ENCODE measurements at places on chromosomes 1 and 21.

DNA sequence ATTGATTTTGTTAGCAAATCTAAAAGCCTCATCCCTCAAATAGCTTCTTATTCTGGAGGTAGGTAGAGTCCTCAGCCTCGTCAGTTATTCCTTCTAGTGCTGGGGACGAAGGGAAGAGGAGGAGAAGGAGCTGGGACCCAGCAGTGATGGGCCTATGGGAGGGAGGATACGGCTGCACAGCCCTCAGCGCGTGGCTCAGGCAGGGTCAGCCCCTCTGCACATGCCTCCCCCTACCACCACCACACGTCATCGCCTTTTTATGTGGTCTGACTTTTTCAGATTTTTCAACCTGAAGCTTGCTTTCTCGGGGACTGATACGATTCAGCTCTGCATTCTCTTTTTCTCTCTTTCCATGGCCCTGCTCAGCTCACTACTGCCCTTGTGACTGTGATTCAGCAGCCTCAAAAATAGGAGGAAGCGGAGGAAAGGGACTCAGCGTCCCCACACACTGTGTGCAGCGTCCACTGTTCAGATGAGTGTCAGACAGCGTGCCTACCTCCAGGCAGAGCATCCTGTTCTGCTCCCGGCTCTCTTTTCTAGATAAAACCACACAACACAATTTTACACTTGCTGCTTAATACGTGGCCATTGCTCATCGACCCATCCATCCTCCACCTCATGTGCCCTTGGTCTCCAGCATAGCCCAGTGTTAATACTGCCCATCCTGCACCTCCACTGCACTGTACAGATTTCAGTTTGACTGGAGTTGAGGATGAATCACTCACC is 827 bp downstream of the OR2B11 start:
- no peak for DNase-seq

DNA sequence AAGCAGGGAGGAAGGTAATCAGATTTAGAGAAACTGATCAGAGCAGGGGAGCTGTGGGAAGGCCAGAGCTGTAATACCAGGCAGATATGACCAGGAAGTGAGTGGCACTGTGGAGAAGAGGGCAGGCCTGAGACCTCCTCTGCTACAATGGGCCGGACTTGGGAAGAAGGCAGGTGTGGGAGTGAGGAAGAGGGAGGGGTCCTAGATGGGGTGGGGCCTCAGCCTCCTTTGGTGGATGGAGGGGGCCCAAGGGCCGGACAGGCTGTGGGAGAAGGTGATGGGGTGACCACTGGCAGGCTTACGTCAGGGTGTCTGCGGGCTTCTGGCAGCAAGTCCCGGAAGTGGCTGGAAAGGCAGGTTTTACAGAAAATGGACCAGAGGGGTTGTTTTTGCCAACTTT is 5.0 kb upstream of the HPCA start:
- no peak for DNase-seq

DNA sequence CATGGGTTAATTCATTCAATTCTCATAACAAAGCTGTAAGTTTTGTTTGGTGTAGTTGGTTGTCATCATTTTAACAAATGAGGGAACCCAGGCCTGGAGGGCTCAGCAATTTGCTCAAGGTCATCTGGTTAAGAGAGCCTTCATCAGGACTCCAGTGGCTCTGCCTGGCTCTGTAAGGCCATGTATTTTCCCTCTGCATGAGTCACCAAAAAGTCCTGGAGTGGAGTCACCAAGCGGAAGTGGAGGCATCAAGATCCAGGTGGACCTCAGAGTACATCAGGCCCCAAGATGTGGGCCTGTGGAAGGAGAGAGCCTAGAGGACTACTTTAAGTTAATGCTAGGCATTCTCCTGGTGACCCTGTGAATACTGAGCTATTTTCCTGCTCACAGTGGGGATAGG is 30.0 kb upstream of the RBM15 start:
- DNase-seq, result no peak

- no peak for DNase-seq
These were observed 197.2 kb downstream of the GPATCH2 start for GRCh38 chr1:217433664-217434063.

GRCh38 chr1:247375747-247376146 is 40.2 kb upstream of the NLRP3 start:
- DNase-seq, result no peak

GRCh38 chr1:168867941-168868634 is 139.1 kb upstream of the DPT start:
- no peak for DNase-seq

- DNase-seq, result no peak
These were observed 2.1 kb upstream of the TDRD5 start for GRCh38 chr1:179589509-179589908.

GRCh38 chr1:236951672-236952071 is 52.6 kb downstream of the MT1HL1 start:
- no peak for DNase-seq

DNA sequence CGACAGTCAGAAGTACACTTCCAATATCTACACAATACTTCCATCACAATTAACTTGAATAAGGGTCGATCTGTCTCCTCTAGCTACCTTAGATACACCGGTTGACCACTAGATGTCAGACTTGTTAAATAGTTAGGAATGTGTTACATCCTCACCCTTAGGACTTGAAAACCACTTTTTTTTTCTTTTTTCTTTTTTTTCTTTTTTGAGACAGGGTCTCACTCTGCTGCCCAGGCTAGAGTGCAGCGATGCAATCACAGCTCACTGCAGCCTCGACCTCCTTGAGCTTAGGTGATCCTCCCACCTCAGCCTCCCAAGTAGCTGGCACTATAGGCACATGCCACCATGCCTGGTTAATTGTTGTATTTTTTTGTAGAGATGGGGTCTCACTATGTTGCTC is 120.4 kb upstream of the GREM2 start:
- peak; percentile 35 for DNase-seq

DNA sequence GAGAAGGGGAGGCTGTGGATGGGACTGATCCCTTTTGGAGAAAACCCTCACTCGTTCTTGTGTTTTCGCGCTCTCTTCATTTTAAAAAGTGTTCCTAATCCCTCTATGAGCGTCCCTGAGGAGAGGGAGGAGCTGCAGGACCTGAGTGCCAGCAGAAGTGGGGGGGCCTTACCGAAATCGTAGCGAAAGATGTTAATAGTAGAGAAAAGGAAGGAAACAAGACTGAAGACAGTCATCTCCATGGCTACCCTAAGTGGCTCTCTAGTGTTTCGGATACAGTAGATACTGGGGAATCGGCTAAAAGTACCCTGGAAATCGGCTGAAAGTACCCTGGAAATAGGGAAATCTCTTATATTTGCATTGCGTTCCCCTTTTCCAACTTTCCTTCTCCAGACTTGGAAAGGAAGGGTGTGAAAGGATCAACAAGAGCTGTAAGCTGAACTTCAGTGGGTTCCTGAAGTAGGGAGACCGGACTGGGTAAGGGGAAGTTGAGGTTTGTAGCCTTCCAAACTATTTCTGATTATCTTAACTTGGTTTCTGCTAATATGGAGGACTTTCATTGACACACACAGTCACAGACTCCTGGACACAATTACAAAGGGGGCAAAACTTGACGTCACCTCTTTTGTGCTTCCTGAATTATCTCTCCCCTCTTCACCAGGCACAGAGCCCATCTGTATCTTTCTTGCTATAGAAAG is 486 bp upstream of the DSTYK start:
- DNase-seq, result no peak
